ENCODE measurements at places on chromosomes 16 and 17. TPM values are rescaled to one million over a fixed set of nuclear protein-coding genes. Genes with fewer than 3 reads are reported as not detected.

DNA sequence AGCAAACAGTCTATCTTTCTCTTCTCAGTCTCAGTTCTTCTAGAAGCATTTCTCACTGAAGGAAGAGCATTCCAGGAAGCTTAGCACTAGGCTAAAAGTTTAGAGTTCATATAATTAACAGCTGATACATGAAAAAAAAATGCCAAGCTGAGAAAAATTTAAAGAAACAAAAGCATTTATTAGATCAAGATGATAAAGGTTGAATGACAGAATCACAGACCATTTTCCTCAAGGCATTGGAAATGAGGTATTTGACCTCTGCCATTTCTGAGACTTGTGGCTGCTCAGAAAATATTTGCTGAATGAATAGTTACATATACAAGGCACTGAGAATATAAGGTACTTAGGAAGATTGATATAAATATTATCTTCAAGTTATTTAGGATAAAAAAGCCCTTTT, 901.6 kb upstream of the GOT2 start:
- no peak for DNase-seq

Gene SPECC1
- total RNA-seq: 60.6 TPM

DNA sequence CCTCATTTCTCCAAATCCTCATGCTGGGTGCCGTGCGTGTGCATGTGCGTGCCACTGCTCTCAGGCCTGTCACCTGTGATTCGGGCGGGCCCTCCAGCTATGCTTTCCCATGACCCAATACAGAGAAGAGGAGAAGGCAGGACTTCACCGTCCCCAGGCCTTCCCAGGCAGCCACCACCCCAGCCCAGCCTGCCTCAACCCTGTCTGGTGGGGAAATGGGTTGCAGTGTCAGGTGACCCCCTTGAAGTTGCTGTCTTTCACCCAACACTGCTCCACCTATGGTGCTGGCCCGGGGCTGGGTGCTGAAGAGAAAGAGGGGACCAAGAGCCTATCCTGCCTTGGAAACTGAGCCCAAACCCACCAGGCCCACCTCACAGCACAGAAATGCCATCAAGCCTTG, 94.7 kb downstream of the GOSR1 start:
- DNase-seq: no peak

DNA sequence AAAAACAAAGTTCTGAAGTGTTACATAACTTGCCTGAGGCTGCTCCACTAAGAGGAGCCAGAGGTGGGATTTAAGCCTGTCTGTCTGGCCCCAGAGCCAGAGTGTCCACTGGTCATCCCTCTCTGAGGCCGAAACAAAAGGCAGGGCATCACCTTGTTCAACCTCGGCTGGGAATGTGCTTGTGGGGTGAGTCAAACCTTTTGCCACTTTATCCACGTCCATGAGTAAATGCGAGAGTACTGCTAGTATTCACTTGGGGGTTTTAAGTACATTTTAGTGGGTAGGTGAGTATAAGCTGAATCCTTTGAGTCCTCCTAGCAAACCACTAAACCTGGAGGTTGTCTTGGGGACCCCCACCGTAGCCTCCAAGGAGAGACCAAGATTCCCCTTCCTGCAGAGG, 103.5 kb downstream of the STX8 start:
- DNase-seq: no peak

GRCh38 chr16:14473488-14473887, 156.6 kb downstream of the PARN start:
- DNase-seq: no peak

DNA sequence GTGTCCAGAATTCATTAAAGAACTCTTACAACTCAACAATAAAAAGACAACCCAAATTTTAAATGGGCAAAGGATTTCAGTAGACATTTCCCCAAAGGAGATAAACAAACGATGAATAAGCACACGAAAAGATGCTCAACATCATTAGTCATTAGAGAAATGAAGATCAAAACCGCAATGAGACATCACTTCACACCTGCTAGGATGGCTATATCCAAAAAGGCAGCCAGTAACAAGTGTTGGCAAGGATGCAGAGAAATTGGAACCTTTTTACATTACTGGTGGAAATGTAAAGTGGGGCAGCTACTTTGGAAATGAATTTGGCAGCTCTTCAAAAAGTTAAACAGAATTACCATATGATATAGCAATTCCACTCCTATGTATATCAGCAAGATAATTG, 42.0 kb downstream of the PITPNM3 start:
- no peak for DNase-seq

GRCh38 chr17:35923609-35924114, 6.9 kb downstream of the RDM1 start:
- DNase-seq: no peak

- DNase-seq: no peak
These were observed 4.0 kb downstream of the BPTF start for GRCh38 chr17:67829331-67829730.

DNA sequence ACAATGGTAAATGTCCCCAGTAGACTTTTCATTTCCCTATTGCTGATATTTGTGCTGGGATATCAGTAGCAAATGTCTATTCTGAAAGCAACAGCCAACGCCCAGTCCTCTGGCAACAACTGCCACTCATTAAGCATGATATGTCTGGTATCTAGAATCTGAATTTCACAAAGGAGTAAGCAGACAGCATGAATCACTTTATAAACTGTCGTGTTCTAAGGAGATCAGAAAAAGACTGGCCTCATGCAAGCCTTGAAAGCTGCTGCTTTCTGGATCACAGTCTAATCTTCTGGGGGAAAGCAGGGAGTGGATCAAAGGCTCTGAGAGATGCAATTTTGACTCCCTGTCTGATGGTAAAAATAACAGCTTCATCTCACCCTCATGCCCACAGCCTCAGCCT, 153.1 kb upstream of the NOG start:
- DNase-seq: no peak
